ENCODE measurements at places on chromosomes 12 and 14.

DNA sequence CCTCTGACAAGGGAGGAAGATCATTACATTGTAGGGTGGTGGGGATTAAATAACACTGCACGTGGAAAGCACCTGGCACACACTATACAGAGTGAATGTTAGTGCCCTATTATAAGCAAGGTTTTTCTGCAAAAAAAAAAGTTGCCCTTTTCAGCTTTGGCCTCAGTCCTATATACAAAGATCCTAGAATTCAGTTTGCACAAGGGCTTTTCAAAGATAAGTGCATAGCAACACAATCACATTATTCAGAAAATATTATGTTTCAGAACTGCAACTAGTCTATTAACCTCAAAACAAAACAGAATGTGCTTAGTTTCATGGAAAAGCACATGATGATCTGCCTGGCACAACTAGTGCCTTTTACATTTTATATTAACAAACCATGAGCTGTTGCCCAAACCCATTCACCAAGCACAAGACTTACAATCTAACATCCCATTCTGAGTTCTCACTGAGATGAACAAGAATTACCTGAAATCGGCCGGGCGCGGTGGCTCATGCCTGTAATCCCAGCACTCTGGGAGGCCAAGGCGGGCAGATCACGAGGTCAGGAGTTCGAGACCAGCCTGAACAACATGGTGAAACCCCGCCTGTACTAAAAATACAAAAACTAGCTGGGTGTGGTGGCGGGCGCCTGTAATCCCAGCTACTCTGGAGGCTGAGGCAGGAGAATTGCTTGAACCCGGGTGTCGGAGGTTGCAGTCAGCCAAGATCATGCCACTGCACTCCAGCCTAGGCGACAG is 1.8 kb downstream of the TM7SF3 start:
- no peak for DNase-seq

DNA sequence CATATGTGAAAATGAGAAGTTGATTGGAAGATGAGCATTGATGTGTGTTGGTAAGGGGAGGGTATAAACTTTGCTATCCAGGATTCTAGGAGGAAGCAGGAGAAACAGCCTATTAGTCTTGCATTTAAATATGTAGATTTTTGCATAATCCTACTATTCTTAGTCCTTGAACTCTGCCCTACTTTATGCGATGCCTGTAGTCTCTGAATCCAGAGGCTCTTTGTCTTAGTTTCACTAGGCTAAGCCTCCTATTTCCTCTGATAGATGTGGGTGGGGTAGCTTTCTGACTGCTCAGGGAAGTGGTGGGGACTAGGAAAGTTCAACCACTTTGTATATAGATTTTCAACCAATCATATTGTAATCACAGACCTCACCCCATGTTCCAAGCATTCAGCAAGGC is 49.5 kb upstream of the KCNC2 start:
- no peak for DNase-seq

GRCh38 chr14:76259029-76259735 is 107.5 kb downstream of the GPATCH2L start:
- no peak for DNase-seq

- DNase-seq = no peak
Measured at GRCh38 chr14:75252254-75252837, 26.3 kb upstream of the FOS start.

DNA sequence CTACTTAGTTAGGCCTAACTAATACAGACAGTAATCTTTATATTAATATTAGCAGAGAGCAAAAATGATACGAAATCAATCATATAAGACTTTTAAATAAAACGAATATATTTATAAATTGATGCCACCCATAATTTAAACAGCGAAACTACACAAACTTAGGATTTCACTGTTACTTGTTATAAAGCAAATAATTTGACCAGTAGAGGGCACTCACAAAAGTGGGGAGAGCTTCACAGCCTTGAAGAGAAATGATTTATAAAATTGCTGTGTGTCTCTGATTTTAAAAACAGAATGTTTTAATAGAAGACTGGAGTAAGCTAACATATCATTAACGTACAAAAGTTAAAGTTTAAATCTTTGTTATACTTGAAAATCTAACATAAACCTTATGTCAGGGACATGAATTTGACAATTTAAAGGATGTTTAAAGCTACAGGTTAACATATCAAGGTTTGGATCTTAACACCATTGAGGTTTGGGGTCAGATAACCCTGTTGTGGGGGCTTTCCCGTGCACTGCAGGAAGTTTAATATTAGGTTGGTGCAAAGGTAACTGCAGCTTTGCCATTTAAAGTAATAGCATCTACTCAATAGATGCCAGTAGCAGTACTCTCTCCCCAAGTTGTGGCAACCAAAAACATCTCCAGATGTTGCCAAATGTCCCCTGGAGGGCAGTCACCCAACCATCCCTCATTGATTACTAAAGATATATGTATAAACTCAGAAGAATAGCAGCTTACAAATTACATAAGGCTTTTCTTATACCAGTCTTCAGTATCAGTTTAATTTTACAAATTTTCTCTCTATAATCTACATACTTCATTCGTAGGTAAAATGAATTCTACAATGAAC is 9.3 kb downstream of the KRAS start:
- DNase-seq = peak; percentile 63

- peak; percentile 58 for DNase-seq
Measured at GRCh38 chr12:8948701-8949341, 624 bp downstream of the M6PR start.

DNA sequence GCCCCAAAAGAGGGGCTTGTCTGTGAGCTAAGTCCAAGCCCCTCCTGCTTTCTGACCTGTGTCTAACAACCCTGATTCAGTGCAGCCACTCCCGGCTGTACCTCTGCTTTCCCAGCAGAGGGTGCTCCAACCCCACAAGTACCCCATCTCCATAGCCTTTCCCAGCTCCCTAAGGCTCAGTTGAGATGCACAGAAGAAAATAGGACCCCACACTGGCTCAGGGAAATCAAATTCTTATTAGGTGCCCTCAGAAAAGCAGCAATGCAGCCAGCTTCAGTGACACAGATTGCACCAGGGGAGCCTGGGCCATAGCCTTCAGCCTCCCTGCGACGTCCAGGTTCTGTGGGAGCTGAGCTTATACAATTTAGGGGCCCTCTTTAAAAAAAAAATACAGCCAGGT is 49.9 kb downstream of the LRRC74A start:
- DNase-seq = peak; percentile 66

DNA sequence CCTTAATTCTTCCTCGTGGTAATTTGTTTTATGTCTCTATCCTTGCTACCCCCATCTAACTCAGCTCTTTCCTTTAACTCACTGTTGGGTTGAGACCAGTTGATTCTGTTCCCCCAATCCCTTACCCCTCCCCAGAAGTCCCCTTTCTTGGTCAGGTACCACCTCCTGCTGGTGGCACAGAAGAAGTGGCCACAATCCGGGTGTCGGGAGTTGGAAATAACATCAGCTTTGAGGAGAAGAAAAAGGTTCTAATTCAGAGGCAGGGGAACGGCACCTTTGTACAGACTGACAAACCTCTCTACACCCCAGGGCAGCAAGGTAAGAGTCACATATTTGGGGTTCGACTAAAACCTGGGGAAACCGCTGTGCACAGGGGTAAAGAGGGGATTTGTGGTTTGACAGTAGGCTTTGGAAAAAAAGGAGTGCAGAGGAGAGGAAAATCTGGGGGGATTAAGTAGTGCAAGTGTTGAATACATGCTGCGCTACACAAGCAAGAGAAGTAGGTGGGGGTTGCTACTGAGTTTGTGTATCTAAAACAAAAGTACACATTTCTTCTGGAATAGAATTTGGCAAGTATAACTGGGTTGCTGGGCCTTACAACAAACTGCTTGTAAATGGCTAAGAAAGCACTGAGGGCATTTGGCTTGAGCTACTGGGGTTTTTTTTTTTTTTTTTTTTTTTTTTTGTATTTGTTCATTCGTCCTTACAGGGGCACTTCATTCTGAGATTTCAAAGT is 1.3 kb downstream of the A2ML1 start:
- DNase-seq = peak; percentile 33

DNA sequence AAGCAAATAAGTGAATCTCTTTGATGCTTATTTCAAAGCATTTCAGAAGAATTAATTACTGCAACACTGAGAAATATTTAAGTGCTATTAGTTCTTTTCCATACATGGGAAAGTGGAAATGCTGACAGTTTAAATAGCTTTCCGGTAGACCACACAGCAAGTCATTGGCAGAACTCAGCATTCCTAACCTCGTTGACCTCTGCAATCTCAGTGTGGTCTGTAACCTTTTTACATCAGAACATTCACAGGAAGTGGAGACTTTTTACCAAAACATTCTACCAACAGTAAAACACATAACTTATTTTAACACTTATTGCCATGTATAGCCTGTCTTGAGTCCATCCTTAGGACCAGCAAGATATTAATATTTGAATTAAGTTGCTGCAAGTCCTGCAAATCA is 249.5 kb upstream of the DCN start:
- DNase-seq = peak; percentile 91

- no peak for DNase-seq
Measured at GRCh38 chr14:94386085-94387031, 2.0 kb downstream of the SERPINA1 start.

DNA sequence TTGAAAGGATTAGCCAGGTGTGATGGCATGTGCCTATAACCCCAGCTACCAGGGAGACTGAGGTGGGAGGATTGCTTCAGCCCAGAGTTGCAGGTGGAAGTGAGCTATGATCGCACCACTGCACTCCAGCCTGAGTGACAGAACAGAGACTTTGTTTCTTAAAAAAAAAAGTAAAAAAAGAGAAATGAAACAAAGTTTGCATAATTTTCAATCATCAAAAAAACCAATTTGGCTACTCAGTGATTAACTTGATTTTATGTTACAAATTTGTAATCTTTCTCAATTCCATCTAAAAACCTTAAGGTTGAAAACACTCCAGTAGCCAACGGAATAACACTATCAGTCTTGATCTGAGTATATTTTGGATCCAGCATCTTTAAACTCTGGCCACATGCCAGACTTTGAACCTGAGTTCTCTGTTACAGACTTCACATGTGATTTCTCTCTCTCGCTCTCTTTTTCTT is 12.6 kb upstream of the DENND5B start:
- no peak for DNase-seq

- DNase-seq = no peak
Measured at GRCh38 chr12:97471194-97471593, 8.6 kb downstream of the RMST start.

GRCh38 chr12:50344245-50344644 is 52.2 kb downstream of the FAM186A start:
- DNase-seq = no peak

- DNase-seq = peak; percentile 81
Measured at GRCh38 chr14:68819260-68819691, 26.4 kb upstream of the ZFP36L1 start.
